ENCODE measurements at places on chromosomes 2 and 18.

GRCh38 chr2:241228081-241228859 lies 39.8 kb downstream of the ANO7 start:
- DNase-seq: no peak

- no peak for DNase-seq
Measured at GRCh38 chr2:217114117-217114516, 254.3 kb upstream of the TNP1 start.

- DNase-seq: no peak
Measured at GRCh38 chr2:96353606-96354101, 18.1 kb downstream of the NCAPH start.

- DNase-seq: no peak
Measured at GRCh38 chr18:5455674-5456073, 88.1 kb downstream of the EPB41L3 start.

DNA sequence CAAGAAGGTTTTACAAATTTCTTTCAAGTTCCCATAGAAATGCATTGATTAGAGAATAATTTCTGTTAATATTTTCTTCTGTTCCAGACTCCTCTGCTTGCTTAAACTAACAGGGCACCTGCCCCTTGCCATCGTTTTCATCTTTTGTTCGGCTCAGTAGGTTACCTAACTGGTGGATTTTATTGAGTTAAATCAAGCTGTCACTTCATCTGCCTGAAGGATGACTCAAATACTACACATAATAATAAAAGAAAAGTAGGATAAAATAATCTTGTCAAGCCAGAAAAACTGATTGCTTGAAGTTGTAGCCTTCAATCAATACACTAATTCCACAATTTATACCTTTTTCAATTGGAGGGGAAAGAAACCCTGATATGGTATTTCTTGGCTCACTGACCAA lies 234.0 kb downstream of the NR4A2 start:
- peak; percentile 23 for DNase-seq

DNA sequence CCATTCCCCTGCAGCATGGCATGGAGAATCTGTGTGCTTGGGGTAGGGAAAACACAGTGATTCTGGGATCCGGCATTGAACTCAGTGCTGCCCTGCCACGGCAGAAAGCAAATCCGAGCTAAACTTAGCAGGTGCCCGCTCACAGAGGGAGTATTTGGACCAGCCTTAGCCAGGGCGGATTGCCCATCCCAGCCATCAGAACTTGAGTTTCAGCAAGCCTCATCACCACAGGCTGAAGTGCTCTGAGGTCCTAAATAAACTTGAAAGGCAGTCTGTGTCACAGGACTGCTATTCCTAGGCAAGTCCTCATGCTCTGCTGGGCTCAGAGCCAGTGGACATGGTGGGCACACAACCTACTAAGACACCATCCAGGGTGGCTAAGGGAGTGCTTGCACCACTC lies 86.2 kb upstream of the YPEL5 start:
- DNase-seq: no peak
